ENCODE measurements at places on chromosomes 2 and 18.

GRCh38 chr2:36780231-36780839 lies 83.8 kb downstream of the VIT start:
- H3K27ac ChIP-seq, result no peak overlapping the region
- no peak for DNase-seq
- no peaks in the 10 kb centered on the region for H3K36me3 ChIP-seq
- no peaks in the 10 kb centered on the region for H3K27me3 ChIP-seq
- H3K4me3 ChIP-seq, result no peak overlapping the region

DNA sequence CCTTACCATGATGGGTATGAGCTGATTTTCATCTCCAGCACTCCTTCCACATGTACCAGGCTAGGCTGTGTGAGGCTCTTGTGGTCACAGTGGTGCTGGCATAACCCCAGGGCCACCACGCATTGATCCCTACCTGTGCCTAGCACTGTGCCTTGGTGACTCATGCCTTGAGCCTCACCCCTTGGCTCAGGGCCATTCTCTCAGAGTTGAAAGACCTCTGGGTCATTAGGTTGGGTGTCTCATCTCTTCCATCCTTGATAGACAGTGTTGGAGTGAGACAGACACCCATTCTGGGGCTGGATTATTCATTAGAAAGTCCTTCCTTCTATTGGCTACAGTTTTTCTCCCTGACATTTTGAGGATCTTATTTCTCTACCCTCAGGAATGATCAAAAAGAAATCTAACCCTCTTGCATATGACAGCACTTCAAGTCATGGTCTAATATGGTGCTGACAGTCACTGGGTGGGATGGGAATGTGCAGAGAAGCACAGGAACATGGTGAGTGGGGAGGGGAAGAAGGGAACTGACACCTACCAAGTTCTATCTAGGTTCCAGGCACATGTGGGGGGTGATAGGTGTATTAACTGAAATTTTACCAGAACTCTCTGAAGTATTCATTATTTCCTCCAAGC lies 41.3 kb downstream of the DYSF start:
- peaks cover 5% of the 10 kb centered on the region for H3K36me3 ChIP-seq
- DNase-seq, result no peak
- H3K27me3 ChIP-seq, result no peaks in the 10 kb centered on the region

- H3K4me3 ChIP-seq, result no peak overlapping the region
- DNase-seq, result no peak
- no peaks in the 10 kb centered on the region for H3K36me3 ChIP-seq
- no peak overlapping the region for H3K27ac ChIP-seq
- H3K27me3 ChIP-seq, result no peaks in the 10 kb centered on the region
- H3K4me1 ChIP-seq, result peaks cover 51% of the 10 kb centered on the region
Measured at GRCh38 chr2:71791501-71792135, 338.3 kb downstream of the DYSF start.

DNA sequence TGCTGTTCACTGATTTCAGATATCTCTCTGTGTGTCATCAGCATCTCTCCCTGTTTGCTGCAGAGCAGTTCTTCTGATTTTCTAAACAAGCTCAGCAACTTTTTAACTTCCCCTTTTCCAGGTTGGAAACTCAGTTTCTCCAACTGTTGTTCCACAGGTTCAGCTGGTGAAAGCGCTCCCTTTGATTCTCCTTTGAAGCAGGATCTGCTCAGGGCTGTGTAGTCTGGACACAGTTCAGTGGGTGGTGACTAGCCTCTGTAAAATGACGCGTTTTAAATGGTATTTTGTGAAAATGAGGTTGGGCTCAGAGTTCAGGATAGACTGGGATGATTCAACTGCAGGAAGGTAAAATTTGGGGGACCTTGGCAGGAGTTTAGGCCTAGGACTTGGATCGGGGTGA lies 106.3 kb downstream of the TRIM43 start:
- peaks cover 31% of the 10 kb centered on the region for H3K27me3 ChIP-seq
- no peaks in the 10 kb centered on the region for H3K36me3 ChIP-seq
- H3K27ac ChIP-seq, result no peak overlapping the region
- no peak overlapping the region for H3K4me3 ChIP-seq
- no peaks in the 10 kb centered on the region for H3K4me1 ChIP-seq

- peaks cover 32% of the 10 kb centered on the region for H3K4me1 ChIP-seq
- H3K36me3 ChIP-seq, result no peaks in the 10 kb centered on the region
- DNase-seq, result no peak
- H3K27me3 ChIP-seq, result no peaks in the 10 kb centered on the region
- H3K4me3 ChIP-seq, result peak overlapping the region; percentile 28
Measured at GRCh38 chr2:10301941-10302478, 694 bp upstream of the HPCAL1 start.

DNA sequence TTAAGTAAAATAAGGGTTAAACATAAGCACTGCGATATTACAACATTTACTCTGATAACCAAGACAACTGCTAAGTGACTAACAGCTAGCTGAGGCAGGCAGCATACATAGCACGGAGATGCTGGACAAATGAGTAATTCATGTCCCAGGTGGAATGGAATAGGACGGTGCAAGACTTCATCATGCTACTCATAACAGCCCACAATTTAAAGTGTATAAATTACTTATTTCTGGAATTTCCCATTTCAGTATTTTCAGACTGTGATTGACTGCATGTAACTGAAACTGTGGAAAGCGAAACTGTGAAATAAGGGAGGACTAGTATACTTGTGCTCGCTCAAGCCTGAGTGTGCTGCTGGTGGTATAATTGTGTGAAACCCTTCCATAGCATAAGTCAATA lies 12.9 kb downstream of the IER3IP1 start:
- DNase-seq, result no peak
- no peaks in the 10 kb centered on the region for H3K27me3 ChIP-seq
- no peak overlapping the region for H3K4me3 ChIP-seq
- no peak overlapping the region for H3K27ac ChIP-seq
- H3K36me3 ChIP-seq, result peaks cover 2% of the 10 kb centered on the region

GRCh38 chr2:63189026-63189425 lies 138.4 kb downstream of the OTX1 start:
- peak overlapping the region; percentile 17 for H3K4me3 ChIP-seq
- H3K4me1 ChIP-seq, result peaks cover 2% of the 10 kb centered on the region
- H3K36me3 ChIP-seq, result no peaks in the 10 kb centered on the region
- H3K27ac ChIP-seq, result no peak overlapping the region
- DNase-seq, result no peak
- H3K27me3 ChIP-seq, result peaks cover 2% of the 10 kb centered on the region

DNA sequence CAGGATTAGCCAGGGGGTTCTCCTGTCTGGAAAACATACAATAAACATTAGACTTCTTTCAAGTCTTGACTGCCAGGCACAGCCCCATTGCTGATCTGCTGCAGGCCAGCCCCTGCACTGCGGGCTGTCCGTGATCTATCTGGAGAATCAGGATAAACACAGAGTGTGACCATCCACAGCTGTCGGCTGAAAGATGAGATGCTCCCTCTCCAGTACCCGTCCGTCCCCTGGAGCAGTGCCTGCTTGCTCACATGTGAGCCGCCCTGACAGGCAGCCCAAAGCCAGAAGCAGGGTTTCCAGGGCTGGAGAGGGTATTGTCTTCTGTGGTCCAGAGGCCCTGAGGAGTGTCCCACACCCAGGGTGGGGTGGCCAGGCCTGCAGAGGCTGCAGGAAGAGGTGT lies 46.1 kb upstream of the FOSL2 start:
- no peaks in the 10 kb centered on the region for H3K27me3 ChIP-seq
- peaks cover 55% of the 10 kb centered on the region for H3K4me1 ChIP-seq
- no peak overlapping the region for H3K4me3 ChIP-seq
- DNase-seq, result no peak
- peak overlapping the region; percentile 82 for H3K27ac ChIP-seq

DNA sequence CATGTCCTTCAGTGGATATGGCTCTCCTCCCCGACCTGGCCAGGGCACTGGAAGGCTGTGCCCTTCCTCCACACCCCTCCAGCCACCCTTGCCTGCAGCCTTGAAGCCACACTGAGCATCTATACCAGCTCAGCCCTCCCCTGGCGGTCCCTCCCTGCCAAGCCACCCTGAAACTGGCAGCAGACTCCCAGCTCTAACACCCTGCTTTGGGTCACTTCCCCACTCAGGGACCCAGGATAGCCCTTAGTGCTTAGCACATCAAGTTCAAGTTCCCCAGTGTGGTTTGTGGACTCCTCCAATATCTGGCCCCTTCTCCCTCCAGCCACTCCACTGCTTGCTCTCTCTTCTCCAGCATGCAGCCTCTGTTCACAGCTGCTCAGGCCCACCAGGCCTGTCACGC lies 89.4 kb downstream of the TNS1 start:
- H3K4me1 ChIP-seq, result peaks cover 64% of the 10 kb centered on the region
- H3K4me3 ChIP-seq, result no peak overlapping the region
- no peak overlapping the region for H3K27ac ChIP-seq
- no peak for DNase-seq
- no peaks in the 10 kb centered on the region for H3K27me3 ChIP-seq

DNA sequence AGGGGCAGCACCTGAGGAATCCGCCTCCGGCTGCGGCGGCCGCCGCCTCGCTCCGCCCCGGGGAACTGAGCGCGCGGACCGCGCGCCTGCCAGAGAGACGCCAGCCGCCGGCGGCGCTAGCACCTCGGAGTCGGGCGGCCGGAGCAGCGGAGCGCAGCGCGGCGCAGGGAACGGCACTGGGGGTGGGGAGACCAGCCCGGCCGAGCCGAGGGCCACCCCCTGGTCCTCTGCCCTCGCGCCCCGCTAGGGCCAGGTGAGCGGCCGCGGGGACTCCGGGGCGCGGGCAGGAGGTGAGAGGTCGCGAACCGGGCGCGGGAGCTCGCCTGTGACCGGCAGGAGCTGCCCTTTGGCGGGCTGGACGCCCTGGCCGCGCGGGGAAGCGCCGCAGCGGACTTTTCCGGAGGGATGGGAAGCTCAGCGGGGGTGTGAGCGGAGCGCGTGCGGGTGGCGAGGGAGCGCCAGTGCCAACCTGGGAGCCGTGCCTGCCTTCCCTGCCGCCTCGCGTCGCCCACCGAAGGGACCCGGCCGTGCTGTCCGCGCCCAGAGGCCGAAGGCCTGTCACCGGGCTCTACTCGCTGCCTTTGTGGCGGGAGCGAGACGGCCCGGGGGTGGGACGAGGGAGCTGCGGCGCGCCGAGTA lies at the start of gene GREB1L:
Gene GREB1L (plus strand): TSS at position 92 of the 639 bp plus-strand sequence. CDS start 141,287 bp downstream, outside the sequence.
- peaks cover 72% of the 10 kb centered on the region for H3K27me3 ChIP-seq
- H3K36me3 ChIP-seq, result no peaks in the 10 kb centered on the region
- DNase-seq, result no peak
- H3K4me3 ChIP-seq, result peak within 1 kb of the TSS; percentile 65
- H3K4me1 ChIP-seq, result peaks cover 17% of the 10 kb centered on the region

GRCh38 chr2:184004289-184004947 lies 593.9 kb upstream of the ZNF804A start:
- no peak for DNase-seq
- H3K36me3 ChIP-seq, result no peaks in the 10 kb centered on the region

DNA sequence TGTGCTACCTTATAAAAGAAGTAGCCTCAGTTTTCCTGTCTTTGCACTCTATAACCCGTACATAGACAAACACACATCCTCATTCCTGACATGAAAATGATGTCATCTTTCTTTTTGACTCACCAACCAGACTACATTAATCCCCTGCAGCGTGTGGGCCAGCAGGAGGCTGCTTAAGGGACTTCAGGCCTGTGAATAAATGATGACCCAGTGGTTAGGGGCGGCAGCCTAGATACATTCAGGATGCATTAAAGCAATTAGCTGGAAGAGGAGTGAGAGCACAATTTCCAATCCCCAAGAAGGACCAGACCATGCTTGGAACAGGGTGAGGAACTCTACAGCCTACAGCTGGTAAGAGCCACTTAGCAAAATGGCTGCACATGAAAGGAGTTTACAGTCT lies 57.3 kb upstream of the KLF7 start:
- no peaks in the 10 kb centered on the region for H3K36me3 ChIP-seq
- H3K27ac ChIP-seq, result no peak overlapping the region
- no peaks in the 10 kb centered on the region for H3K27me3 ChIP-seq
- H3K4me3 ChIP-seq, result no peak overlapping the region

- no peaks in the 10 kb centered on the region for H3K27me3 ChIP-seq
- DNase-seq, result no peak
- peaks cover 20% of the 10 kb centered on the region for H3K4me1 ChIP-seq
- H3K27ac ChIP-seq, result no peak overlapping the region
Measured at GRCh38 chr2:213246497-213247281, 37.6 kb upstream of the SPAG16 start.

GRCh38 chr2:1754461-1755170 lies 10.3 kb upstream of the PXDN start:
- H3K27ac ChIP-seq, result no peak overlapping the region
- H3K4me1 ChIP-seq, result peaks cover 13% of the 10 kb centered on the region
- no peak overlapping the region for H3K4me3 ChIP-seq
- peaks cover 6% of the 10 kb centered on the region for H3K27me3 ChIP-seq
- DNase-seq, result no peak

DNA sequence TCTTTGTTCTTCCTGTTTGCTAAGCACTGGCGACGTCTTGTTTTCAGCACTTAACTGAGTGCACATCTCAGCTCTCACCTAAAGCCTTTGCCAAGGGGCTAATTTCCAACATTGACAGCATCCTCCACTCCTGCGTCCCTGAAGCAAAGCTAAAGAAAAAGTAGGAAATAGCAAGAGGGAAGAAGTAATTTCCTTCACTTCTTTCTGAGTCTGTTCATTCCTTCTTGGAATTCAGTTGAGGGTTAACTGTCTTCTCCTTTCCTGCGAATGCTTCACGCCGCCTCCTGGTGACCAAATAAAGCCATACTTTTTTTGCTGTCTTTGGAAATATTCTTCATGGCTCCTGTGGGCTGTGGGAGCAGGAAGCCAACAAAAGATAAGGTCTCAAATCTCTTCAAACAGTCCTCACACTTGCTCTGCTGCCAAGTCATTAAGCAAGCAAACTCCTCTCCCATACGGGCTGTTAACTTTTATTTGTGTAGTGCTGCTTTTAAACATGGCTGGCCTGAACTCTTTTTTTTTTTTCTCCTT lies 100.9 kb downstream of the DPP10 start:
- H3K27me3 ChIP-seq, result no peaks in the 10 kb centered on the region
- no peak overlapping the region for H3K27ac ChIP-seq
- no peaks in the 10 kb centered on the region for H3K4me1 ChIP-seq
- no peaks in the 10 kb centered on the region for H3K36me3 ChIP-seq
- no peak overlapping the region for H3K4me3 ChIP-seq

GRCh38 chr2:39091543-39091942 lies 29.3 kb downstream of the SOS1 start:
- H3K4me1 ChIP-seq, result peaks cover 12% of the 10 kb centered on the region
- no peak overlapping the region for H3K4me3 ChIP-seq
- H3K27ac ChIP-seq, result no peak overlapping the region
- H3K27me3 ChIP-seq, result no peaks in the 10 kb centered on the region
- no peaks in the 10 kb centered on the region for H3K36me3 ChIP-seq
- no peak for DNase-seq

GRCh38 chr2:22126106-22126505 lies 1002.3 kb downstream of the TDRD15 start:
- no peaks in the 10 kb centered on the region for H3K4me1 ChIP-seq
- DNase-seq, result no peak
- H3K27ac ChIP-seq, result no peak overlapping the region
- H3K27me3 ChIP-seq, result no peaks in the 10 kb centered on the region
- no peak overlapping the region for H3K4me3 ChIP-seq
- H3K36me3 ChIP-seq, result no peaks in the 10 kb centered on the region

- no peaks in the 10 kb centered on the region for H3K27me3 ChIP-seq
- H3K36me3 ChIP-seq, result peaks cover 6% of the 10 kb centered on the region
- no peak for DNase-seq
- H3K27ac ChIP-seq, result peak overlapping the region; percentile 90
Measured at GRCh38 chr2:192148241-192148619, 46.5 kb downstream of the TMEFF2 start.
